GM10248 (cell line): ENCODE measurements at places on chromosomes 5 and 9.
A peak's percentile ranks its signal among the peaks of the same experiment; 100 is the strongest.

GRCh38 chr5:100780376-100780870 lies 122.7 kb downstream of the ST8SIA4 start:
- DNase-seq, result peak; percentile 33

- DNase-seq, result no peak
Measured at GRCh38 chr9:77561331-77562018, 86.6 kb downstream of the GNA14 start.

DNA sequence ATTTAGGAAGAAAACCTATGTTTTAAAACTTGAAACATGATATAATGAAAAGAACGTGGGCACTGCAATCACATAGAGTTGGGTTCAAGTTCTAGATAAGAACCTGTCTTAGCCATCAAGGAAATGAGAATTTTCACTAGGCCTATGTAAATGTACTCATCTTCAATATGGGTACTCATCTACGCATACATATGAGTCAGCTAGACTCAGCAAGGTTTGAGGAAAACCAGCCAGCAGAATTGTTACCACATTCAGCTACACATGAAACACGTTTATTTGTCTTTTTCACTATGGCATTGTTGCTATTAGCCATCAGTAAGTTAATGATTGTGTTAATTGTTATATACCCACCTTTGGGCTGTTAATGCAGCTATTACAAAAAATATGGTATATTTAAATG lies 146.3 kb downstream of the CHSY3 start:
- no peak for DNase-seq

- peak; percentile 61 for DNase-seq
Measured at GRCh38 chr9:33287087-33287490, 3.2 kb upstream of the NFX1 start.

GRCh38 chr9:121906074-121906870 lies 186.8 kb downstream of the TTLL11 start:
- no peak for DNase-seq

GRCh38 chr5:62066761-62067277 lies 239.2 kb upstream of the KIF2A start:
- no peak for DNase-seq

- DNase-seq, result no peak
Measured at GRCh38 chr5:143347046-143347445, 56.4 kb downstream of the NR3C1 start.

DNA sequence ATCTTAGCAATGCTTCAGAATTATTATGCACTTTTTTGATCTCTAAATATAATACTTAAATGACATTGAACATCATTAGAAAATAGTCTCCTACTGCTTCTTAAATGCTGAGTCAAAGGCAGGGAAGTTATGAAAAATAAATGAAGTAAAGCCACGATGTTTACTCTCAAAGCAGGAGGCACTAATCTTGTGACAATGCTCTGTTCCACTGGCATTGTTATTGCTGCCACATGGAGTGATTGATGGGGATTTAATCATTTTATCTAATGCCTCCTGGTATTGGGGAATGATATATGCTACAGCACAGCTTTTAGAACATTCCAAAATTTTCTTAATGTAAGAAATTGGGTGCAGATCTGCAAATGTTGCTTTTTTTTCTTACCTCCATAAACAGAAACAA lies 1655.4 kb upstream of the NUDT12 start:
- DNase-seq, result no peak

DNA sequence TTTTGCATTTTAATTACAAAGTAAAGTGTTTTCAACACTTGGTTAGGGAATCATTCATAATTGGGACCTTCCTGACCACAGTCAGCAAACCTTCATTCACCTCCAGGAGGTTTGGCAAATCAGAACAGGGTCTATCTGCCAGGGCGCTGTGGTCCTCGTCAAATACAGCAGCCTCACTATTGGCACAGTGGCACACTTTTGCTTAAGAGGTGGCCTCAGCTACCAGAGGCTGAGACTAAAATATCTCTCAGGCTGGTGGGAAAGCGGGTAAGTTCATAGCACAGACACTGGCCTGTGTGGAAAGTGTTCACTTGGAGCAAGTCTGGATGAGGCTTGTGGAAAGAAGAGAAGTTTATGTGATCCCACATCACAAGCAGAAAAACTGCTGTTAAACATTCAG lies 268.6 kb upstream of the DAPK1 start:
- no peak for DNase-seq

- DNase-seq, result no peak
Measured at GRCh38 chr9:135591506-135592330, 30.2 kb downstream of the PAEP start.

DNA sequence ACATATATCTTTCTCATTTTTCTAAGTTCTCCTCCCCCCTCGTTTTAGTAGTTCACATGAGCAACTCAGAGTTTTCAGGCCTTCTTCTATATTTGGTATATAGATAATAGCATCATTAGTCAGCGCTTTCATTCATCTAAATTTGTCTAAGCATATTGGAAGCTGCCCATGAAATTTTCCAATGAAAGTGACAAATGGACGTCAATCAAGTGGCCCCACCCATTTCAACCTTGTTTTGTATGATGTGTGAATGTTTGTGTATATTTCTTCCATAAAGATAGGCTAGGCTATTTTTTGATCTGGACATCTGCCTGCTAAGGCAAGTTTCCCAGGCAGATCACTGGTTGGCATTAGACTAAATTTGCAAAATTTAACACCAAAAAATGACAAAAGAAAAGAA lies 104.0 kb upstream of the SSBP2 start:
- no peak for DNase-seq

DNA sequence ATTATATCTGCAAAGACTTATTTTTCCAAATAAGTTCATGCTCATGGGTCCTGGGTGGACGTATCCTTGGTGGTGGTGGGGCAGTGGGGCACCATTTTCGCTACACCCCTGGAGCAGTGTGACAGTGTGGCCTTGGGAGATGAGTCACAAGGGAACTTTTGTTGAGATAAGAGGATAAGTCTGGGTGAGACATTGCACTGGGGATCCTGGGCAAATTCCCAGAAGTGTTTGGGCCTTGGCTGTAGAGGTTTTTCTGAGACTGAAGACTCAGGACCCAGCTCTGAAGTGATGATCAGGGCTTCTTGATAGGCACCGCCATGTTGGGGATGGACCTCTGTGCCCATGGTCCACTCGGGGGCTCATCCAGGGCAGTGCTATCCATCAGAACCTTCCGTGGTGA lies 149.4 kb downstream of the MACROH2A1 start:
- no peak for DNase-seq

- no peak for DNase-seq
Measured at GRCh38 chr5:171744882-171745281, 40.7 kb upstream of the SMIM23 start.

DNA sequence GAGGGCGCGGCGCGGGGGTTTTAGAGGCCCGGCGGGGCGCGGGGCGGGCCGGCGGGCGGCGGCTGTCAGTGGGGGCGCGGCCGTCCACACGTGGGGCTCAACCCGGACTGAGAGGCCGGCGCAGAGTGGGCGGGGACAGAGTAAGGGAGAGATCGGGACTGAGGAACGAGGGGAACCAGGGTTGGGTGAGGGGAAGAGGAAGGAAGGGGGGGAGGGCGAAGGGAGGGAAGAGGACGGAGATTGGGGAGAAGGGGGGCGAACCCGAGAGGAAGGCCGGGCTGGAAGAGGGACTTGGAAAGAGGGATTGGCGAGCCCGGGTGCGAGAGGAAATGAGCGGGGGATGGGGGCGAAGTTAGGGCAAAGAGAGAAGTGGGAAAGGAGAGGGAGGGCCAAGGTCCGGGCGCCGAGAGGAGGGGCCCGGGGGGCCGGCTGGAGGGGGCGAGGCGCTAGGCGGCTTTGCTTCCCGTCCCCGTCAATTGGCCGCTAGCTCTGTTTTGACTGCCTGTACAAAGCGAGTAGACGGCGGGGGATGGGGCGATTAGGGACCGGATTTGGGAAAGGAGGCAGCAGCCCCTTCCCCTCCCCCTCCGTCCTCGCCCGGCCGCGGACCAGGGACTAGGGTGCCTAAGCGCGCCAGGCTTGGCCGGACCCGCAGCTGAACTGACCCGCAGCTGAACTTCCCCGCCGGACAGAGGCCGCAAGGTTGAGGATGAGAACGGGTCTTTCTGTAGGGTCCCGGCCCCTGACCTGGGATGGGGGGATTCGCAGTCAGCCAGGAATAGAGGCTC lies 399 bp upstream of the FBN2 start:
- peak; percentile 9 for DNase-seq

DNA sequence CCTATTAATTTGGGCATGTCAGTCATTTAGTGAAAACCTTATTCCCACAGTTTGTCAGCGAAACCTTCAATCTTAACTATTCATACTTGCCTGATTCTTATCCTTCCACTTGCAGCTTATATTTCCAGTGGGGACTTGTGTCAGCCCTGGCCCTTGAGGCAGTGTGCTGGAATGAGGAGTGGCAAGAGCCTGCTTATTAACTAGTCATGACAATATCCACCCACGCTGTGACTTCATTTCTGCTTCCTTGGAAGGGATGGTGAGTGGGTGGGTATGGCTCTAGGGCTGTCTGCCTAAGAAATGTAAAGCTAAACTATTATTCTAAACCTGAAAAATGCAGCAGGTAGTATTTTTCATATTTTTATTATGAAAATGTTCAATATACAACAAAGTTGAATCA lies 34.0 kb upstream of the LURAP1L start:
- DNase-seq, result no peak

GRCh38 chr5:9774472-9775079 lies 144.4 kb upstream of the TAS2R1 start:
- no peak for DNase-seq

DNA sequence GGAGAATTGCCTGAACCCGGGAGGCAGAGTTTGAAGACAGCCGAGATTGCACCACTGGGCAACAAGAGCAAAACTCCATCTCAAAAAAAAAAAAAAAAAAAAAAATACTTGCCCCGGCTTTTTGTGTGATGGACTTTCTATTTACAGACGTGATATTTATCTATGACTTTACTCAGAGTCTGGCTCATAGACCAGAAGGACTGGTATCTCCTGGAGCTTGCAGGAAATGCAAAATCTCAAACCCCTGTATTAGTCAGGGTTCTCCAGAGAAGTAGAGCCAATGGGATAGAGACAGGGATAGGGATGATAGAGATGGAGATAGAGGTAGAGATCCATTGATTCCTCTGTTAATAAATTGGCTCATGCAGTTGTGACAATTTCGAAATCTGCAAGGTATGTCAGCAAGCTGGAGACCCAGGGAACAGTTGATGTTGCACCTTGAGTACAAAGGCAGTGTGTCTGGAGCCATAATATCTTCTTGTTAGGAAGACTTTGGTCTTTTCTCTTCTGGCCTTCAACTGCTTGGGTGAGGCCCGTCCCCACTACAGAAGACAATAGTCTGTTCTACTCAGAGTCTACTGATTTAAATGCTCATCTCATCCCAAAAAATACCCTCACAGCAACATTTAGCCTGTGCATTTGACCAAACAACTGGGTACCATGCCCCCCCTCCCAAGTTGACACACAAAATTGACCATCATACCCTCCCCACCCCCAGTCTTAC lies 195.4 kb upstream of the MSX2 start:
- no peak for DNase-seq

- DNase-seq, result no peak
Measured at GRCh38 chr9:8053501-8053900, 253.9 kb upstream of the DMAC1 start.

DNA sequence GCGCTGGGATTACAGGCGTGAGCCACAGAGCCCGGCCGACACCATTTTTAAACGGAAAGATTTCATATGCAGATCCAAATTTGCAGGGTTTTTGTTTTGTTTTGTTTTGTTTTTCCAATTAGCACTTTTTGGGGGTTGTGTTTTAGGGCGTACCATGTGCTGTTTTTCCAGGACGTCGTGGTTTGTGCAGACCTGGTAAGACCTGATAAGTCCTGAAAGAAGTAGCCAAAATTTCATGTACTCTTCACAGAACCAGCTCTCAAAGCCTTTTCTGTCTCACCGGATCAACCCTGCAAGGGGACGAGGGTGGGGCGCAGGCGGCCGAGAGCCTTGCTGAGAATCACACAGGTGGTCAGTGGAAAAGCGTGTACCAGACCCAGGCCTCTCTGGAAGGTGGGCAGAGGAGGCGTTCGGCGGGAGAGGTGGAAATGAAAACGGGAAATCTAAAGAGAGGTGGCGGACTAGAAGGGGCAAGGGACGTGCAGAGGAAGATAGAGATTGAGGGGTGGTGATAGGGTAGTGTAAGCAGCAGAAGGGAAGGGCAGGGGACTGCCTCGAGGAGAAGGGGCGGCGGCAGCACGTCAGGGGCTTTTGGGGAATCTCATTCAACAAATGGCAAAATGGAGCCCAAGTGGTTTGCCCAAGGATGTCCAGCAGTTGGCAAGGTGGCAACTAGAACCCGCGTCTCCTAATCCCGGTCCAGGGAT lies 1.1 kb upstream of the FAF2 start:
- peak; percentile 26 for DNase-seq

DNA sequence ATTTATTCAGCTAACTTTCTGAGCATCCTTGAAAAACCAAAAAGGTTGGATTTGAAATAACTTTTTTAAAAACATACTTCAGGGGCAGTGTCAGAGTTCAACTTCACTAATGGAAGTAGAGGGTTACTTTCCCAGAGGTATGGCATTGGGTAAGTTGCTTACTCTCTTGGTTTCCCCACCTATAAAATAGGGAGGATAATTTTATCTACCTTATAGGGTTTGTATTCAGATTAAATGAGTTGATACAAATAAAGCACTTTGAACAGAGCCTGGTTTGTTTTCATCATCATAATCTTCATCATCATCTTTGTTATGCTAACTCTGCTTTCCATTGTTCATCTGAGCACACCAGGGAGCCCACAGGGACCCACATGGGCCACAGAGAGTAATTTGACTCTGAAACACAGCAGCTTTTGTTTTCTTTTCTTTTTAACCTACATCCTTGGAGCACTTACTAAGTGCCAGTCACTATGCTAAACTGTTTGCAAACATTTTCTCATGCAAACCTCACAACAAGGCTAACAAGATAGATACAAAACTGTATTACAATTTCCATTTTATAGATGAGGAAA lies 179.1 kb upstream of the SLC24A2 start:
- no peak for DNase-seq

DNA sequence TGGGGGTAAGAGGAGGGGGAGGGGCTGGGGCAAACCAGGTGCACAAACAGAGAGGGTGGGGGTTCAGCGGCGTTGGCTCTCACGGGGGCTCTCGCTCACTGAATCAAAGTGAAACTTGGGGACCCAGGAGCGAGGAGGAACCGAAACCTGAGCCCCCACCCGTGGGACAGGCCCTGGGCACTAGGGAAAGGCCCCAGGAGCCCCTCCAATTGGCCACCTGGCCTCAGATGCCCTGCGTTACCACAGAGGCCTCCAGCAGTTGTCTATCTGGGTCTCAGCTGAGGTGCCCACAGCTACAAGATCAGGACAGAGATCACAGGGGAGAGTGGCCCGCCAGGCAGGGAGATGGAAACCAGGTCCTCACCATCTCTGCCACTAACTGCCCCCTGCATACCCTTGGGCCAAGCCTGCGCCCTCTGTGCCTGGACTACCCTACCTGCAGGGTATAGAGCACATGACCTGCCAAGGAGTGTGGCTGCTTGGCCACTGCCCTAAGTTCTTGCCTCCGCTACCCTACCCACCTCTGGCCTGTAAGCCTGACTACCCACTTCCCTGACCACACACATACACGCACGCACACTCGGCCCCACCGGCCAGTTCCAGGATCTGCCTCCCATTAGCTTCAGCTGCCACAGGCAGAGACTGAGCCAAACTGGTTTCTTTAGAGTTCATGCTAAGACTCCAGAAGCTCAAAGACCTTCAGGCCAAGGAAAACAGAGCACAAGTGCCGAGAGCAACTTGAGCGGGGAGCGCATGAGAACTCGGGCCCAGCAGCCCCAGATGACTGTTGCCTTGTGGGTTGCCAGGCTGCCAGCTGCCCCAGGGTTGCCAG lies 39.9 kb downstream of the PAX5 start:
- peak; percentile 81 for DNase-seq
